ENCODE measurements at places on chromosomes 6 and 20.

DNA sequence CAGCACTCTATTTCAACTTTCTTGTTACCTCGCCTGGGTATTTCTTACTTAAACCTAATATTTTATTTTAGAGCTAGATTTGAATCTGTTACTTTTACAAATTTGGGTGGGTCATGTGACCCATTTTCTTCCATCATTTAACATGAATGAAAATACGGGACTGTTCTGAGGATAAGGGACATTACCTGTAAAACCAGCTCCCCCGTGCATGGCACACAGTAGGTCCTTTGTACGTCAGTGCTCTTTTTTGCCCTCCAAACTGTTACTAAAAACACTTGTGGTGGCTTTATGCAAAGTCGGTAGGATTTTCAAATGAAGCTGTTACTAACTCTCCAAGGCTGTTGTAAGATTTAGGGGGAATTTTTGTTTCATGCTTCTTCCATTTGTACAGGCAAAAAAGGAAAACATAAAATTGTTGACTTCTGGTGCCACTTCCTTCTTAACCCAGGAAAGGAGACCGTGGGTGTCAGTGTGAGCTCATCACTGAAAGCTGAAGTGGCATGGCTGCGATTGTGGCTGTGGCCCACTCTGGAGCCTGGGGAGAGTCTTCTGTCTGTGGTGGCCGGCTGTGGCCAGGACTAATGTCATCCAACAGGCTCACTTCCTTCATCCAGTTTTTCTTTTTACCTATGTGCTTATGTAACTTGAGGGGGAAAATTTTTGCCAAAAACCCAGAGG, 40.2 kb upstream of the PXDC1 start:
- DNase-seq, result no peak

DNA sequence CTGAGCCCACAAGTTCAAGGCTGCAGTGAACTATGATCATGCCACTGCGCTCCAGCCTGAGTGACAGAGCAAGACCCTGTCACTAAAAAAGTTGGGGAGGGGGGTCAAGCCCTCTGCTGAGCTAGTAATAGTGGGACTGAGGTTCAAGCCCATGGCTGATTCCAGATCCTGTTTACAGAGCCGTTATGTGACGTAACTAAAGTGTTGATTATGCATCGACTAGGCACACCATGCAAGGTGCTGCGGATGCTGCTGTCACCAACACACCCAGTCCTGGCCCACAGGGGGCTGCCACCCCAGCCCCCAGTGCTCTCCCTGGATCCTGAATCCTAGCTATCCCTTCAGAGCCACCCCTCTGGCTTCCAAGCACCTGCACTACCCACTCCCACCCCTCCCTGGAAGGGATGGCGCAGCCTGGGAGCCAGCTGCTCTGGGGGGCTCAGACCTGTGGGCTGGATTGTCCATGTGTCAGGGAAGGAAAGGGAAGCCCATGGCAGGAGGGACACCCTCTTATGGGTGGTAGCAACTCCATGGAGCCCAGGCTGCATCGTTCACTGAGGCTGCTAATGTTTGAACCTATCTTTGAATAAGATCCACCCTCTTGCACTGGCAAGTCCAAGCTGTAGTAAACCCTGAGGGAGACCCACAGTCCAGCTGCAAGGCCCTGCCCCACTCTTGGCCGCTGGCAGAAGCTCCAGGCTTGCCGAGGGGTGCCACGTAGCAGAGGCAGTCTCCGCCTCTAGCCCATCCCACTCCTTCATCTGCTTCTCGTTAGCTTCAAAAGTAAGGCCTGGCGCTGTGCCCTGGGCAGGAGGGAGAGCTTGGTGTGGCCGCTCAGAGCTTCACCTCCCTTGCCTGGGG, 95.0 kb downstream of the SNX5 start:
- no peak for DNase-seq

DNA sequence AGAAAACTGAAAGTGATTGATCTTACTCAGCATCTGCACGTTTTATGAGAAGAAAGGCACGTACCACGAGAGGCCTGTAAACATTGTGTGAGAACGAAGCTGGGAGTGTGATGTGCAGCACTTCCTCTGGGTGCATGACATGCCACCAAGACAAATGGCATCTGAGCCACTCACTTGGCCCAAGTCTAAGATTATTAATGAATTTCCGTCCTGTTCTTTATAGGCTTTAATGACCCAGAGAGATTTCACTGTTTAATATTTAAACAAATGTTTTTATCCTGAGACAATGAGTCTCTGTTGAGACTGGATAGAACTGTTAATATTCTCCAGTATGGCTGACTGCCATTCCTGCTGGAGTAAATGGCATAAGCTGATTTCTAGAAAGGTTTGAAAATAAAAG, 172.6 kb upstream of the PHACTR1 start:
- DNase-seq, result no peak

- DNase-seq, result no peak
Observed at GRCh38 chr6:2798586-2799134, 33.5 kb downstream of the WRNIP1 start.

GRCh38 chr6:169427856-169428255, 174.2 kb upstream of the THBS2 start:
- no peak for DNase-seq

DNA sequence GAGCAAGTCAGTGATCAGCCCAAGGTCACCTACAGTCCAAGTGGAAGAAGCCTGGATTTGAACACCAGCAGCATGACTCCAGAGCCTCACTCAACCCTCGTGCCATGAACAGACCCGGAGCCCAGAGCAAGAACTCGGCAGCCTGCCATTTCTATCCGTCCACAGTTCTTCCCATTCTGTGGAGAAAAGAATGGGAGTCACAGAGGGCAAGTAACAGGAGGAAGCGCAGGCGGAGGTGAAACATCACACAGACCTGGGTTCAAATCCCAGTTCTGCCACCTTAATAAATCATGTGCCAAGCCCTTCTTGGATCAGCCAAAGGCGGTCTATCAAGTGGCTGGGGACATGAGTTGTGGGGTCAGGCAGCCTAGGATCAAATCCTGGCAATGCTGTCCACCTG, 4.3 kb downstream of the PREX1 start:
- DNase-seq, result no peak

GRCh38 chr6:166406197-166406596, 23.5 kb upstream of the MPC1 start:
- no peak for DNase-seq

GRCh38 chr20:33296206-33296605, 13.2 kb downstream of the BPIFB1 start:
- no peak for DNase-seq

DNA sequence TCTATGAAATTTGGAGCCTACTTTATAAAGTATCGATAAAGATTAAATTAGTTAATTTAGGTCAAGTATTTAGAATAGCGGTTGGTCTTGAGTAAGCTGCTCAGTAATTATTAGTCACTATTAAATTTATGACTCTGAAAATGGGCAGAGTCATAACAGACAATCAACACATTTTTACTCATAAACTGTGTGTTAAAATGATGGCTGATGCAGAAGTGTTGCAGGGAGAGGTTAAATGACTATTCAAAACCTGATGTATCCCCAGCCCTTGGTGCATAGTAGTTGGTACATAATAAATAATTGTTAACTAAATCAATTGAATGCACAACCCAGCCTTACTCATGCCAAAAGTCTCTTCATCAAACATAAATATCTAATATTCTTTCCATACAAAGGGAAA, 30.6 kb downstream of the HIVEP2 start:
- no peak for DNase-seq

DNA sequence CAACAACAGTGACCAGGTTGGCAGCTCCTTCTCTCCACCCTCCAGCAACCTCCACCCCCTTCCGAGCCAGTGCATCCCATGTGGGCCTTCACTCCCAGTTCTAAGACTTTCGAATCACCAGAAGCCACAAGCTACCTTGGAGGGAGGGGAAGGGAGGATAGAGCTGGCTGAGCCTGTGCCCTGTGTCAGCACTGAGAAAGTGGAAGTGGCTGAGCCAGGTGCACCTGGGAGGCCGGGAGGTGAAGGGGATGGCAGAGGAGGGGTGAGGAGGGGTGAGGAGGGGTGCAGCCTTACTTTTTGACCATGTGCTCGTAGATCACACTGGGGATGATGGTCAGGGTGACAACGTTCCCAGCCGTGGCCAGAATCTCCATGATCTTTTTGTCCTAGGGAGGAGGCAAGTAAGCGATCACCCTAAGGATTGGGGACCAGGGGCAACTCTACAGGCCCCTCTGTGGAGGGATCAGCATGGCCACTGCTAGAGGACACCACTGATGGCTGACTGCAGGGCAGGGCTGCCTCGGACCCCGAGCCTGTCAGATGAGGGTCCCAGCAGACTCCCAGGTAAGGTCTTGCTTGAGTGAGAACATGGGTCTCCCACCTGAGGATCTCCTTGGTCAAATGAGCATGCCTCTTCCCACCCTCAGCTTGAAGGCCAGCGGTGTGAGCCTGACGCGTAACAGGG, 18.3 kb downstream of the SDCBP2 start:
- DNase-seq, result no peak

DNA sequence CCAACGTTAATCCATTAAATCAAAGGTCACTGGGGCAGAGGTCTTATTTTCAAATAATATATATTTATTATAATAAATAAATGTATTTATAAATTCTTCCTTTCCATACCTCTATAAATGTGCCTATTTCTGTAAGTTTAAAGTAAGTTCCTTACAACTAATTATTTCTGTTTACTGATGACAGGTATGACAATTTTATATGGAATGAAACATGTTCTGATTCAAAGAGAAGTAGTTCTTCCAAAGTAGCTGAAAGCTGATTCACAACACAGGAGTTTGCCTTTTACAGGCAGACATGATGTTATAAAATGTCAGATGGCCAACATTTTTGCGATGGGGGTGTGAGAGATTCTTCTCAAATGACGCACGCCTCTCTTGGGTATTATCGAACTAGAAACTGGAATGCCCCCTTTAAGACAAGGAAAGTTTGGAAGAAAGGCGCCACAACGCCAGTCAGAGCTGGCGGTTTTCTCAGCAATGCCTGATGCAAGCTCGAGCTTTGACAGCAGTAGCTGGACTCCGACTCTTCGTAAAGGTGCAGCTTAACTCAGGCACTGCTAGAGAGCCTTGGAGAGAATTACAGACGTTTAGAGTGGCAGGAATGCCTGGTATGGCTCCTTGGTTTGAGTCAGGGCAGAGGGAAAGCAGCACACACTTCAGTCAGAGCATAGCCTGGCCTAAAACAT, 92.1 kb downstream of the FOXC1 start:
- DNase-seq, result no peak

DNA sequence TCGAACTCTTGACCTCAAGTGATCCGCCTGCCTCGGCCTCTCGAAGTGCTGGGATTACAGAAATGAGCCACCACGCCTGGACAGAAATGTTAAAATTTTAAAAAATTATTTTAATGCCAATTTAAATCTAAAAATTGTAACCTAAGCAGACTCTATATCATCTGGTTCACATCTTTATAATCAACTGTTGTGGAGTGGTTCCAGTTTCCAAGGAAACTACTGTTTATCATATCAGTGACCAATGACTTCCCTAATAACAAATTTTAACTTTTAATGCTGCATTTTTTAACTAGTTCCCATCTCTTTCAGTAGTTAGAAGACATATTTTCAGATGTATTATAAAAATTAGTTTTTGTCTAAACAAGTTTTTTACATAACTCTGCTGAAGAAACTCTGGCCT, 5.2 kb upstream of the BTN3A2 start:
- DNase-seq, result no peak

GRCh38 chr6:74366634-74367033, 670.6 kb downstream of the CD109 start:
- no peak for DNase-seq

- no peak for DNase-seq
Observed at GRCh38 chr6:49072885-49073620, 390.0 kb downstream of the MMUT start.

Data from CD4-positive, alpha-beta T cell treated with Interleukin-1 beta for 1 hour (primary cell).